Kidney epithelial cell (primary cell): ENCODE measurements at places on chromosomes 1 and 21.

DNA sequence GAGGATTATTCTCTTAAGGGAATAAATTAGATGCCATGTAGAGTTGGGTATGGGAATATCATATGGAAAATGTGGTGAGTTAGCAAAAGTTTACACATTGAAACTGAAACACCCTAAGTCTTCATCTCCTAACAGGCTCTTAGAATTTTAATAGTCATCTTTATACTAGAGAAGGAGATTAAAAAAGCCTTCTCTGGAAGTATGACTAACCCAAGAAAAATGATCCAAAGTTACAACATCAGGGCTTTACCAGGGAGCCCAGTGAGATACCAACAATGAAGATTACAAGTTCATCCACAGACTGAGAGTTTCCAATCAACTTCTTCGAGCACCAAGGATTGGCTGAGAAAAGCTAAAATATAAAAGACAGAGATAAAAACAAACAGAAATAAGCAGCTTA is 70.0 kb upstream of the KIAA0040 start:
- DNase-seq, result no peak

- no peak for DNase-seq
Observed at GRCh38 chr1:233090746-233091494, 140.5 kb downstream of the NTPCR start.

GRCh38 chr1:118987468-118988185 is 516 bp downstream of the TBX15 start:
- no peak for DNase-seq

- no peak for DNase-seq
Observed at GRCh38 chr1:15965228-15965767, 10.6 kb downstream of the ZBTB17 start.

DNA sequence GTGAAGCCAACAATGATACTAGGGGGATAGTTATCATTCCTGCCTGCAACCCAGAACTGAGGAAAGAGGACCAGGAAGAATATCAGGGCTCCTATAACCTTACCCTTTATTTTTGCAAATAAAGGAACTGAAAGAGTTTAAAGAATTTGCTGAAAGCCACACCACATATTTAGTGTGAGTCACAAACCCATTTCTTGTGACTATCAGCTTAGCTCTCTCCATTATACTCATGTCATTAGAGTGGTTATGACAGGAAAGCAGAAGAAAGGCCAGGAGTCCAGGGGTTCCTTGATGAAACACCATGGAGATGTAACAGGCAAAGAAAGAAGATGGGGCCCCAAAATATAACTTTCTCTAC is 141.1 kb upstream of the SAMSN1 start:
- no peak for DNase-seq

DNA sequence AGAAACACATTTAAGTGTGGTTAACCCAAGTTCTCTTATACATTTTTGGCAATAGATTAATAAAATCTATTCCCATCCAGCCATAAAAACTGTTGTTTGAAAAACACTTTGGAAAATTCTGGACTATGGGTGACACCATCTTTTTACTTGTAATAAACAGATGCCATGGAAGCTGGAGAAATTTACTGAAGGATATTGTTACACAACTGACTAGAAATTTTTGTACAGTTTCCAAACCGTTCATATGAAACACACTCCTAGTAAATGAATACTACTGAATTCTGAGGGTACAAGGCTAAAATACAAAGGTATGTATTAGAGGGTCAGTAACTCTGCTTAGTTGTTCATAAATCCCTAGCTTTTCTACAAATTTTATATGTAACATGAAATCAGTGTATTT is 48.7 kb downstream of the TRIM33 start:
- no peak for DNase-seq
